G401 (cell line): ENCODE measurements at places on chromosomes 1 and 21.

GRCh38 chr1:26537951-26538352 is 8.4 kb downstream of the RPS6KA1 start:
- peak; percentile 74 for DNase-seq

DNA sequence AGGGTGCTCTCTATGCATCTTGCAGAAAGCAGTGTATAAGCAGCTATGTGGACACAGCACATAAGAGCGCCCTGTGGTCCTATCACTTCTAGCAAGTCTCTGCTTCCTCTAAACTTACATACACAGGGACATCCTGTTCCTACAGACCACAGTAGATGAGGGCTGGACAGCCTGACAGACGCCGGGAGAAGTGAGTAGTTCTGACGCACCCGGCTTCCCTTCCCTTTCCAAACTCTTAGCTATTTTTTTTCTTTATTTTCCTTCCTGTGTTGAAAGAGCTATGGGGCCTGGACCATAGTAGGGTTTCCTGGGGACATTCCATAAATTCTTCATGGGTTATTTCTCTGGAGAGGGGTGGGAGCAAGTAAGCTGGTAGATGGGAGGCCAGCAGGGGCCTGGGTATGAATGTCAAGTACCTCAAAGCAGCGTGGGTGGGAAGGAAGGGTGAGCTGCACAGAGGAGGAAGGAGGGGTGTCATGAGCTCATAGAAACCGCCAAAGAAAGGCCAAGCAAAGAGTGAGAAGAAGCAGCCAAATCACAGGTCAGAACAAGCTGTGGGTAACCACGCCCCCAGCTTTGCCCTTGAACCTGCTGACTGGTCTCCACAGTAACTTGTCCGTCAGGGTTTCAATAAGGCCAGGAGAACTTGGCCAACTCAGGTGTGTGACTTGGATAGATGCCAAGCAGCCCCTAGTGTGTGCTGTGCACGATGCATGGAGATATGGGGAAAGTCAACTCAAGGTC is 36.6 kb downstream of the PLXNA2 start:
- no peak for DNase-seq

DNA sequence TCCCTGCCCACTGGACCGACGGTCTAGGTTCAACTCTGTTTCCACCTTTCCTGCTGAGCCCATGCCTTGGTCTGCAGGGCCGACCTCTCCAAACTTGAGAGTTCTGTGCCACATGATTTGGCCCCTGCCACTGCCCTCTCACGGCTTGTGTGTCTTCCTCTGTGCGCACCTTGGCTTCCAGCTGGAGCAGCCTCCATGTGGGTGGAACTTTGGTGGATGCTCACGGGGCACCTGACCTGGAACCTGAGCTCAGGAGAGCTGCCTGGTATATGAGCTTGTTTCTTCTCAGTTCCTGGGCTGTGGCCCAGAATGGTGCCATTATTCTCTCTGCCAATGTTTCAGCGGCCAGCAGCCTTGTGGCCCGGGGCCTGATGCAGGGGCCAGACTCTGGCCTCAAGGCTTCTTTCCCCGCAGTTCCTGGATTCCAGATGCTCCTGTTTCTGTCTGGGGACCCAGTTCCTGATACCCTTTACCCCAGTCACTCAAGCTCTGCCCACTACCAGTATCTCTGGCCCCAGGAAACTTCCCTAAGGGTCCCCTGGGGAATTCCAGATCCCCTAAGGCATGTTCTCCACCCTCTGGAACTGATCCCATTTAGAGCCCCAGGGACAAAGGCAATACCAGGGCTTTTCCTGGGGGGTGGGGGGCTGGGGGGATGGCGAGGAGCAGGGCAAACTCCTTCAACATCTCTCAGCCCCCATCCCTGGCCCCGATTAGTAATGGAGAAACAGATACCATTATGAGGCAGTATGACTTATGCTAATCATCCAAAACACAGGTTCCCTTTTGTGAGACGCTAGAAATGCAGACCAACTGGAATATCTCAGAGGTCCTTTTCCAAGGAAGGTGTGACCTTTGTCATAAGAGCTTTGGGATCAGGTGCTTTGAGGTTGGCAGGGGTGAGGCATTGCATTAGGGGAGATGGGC is 11.1 kb downstream of the QSOX1 start:
- DNase-seq = no peak

- DNase-seq = no peak
Measured at GRCh38 chr1:169563650-169564049, 22.6 kb downstream of the F5 start.

- DNase-seq = peak; percentile 27
Measured at GRCh38 chr1:40183055-40183710, 22.0 kb downstream of the RLF start.

- DNase-seq = no peak
Measured at GRCh38 chr1:94798054-94798453, 22.1 kb upstream of the SLC44A3 start.

DNA sequence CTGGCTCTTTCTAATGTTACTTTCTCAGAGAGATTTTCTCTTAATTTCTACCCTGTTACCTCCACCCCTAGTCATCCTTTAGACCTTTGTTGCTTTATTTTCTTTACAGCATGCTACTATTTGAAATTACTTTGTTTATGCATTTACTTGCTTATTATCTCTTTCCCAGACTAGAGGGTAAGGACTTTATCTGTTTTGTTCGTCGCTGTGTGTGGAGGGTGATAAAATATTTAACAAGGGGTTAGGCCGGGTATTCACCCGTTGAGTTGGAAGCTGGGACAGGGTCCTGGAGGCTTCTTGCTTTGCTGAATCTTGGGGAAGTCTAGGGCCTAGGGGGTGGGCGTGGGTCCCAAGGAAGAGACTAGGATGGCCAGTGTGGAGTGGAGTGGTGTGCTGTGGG is 43.6 kb downstream of the CDC14A start:
- no peak for DNase-seq
